ENCODE measurements at places on chromosomes 5 and 9.

DNA sequence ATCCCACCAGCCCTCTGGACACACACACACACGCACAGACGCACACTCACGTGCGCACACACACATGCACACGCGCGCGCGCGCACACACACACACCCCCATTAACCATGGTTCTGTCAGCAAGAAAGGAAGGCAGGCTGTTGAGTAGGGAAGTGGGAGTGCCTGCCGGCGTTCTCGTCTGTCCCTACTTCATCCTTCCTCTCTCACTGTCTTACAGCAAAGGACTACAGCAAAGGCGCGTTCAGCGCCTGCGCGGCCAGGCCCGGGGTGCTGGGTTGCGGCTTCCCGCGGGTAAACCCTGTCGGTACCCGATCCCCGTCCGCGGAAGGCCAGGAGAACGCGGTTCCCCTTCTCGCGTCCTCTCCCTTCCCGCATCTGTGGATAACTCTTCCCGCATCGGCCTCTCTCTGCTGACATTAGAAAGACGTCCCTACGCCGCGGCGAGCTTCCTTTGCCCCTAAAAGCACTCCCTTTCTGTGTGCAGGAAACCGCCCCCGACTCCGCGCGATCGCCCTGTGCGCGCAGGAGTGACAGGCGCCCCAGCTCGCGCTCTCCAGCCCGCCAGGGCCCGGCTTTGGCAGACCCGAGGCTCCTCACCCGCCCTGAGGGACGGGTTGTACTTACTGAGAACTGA, 219.2 kb downstream of the AGTPBP1 start:
- no peak for DNase-seq

DNA sequence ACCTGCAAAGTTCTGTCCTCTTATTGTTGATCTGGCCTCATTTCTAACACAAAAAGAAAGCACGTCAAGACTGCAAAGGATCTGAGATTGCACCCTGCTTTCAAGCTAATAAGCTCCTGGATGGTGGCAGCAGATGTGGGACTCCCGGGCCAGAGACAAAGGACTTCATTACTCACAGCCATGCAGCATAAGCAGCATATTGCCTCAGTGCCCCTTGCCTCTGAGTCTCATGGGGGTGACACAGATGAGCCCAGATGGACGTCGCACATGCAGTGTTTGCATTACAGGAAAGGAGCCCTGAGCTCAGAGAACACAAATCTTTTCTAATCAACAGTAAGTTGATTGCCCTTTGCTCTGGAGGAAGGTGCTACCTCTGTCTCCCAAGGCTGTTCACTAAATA, 105.0 kb downstream of the SLC28A3 start:
- DNase-seq: no peak

- no peak for DNase-seq
These were observed 14.5 kb downstream of the ABO start for GRCh38 chr9:133260334-133261102.

DNA sequence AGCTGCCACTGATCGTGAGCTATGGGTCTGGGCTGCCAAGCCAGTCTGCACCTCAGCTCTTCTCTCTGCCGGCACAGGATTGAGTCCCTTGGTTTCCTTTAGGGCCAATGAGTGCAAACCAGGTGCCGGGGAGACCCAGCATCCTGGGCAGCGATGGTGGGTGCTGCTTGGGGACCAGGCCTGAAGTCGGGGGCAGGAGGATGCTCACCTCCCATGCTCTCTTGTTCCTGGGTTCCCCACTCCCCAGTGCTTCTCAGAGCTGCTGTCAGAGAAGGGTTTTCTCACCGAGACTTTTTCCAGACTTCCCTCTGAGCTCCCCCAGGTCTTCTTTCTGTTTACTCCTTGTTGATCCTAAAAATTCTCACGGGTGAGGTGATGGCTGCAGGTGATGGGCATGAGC, 61.2 kb downstream of the IRX1 start:
- DNase-seq: no peak

GRCh38 chr9:107105784-107106183, 177.3 kb upstream of the RAD23B start:
- no peak for DNase-seq

DNA sequence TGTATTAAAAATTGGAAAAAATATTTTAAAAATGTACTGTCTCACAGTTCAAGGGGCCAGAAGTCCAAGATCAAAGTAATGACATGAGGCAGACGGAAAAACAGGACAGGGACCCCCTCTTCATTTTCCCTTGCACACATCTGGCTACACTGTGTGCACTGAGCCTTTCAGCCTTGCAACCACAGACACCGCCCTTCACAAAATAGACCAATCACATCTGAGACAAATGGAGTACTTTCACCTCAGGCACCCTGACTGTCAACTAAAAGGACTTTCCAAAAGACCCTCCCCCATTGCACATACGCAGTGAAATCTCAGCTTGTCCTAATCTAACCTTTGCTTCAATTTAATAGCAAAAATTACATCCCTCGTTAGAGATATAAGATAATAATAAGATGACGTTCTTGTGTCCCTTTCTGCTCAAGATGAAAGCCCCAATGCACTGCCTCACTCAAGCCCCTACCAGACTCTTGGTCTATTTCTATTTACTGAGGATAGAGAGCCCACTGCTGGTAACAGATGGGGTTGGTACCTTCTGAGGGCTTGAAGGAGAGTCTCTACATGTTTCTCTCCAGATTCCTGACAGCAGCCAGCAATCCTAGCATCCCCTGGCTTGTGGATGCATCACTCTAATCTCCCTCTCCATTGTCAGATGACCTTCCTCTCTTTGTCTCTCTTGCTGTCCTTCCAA, 514.8 kb upstream of the ADAMTS16 start:
- DNase-seq: no peak

DNA sequence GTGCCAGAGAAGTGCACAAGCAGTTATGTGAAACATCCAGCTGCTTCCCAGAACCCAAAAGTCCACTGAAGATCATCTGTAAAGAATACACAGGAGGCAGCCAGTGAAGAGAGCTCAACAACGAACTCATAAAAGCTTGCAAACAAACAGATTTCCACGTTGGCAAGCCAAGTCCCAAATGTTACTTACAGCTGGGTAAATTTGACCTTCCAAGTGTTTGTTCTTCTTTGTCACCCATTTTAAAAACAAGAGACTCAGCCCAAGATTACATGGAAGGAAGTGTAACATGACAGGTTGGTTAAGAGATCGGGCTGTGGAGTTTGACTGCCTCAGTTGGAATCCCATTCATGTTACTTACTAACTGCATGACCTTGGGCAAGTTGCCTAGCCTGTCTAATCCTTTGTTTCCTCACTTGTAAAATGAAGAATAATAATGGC, 174.9 kb upstream of the PAPPA start:
- DNase-seq: no peak

DNA sequence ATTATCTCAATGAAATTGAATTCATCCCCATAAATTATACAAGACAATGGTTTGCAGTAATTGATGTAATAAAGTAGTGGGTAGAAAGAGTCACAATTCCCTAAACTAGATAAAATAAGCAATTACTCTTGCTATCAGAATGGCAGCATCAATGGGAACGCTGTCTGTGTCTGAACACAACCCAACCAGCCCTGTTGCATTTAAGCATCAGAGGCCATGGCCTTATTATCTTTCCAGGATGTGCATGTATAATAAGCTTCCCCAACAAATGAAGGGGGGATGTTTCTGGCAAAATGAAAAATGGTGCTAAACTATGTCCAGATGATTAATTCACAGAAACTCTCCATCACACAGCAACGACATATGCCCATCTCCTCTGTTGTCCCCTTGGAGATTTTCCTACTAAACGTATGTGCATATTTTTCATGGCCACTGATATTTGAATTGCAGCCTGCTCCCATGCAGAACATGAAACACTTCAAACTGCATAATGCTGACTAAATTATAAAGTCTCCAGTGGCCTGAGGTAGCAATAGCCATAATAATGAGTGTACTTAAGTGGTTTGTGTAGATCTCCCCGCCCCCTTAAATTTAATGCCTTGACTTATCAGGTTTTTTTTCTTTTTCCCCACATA, 306.9 kb upstream of the ADAMTS16 start:
- DNase-seq: no peak

Data from T-helper 1 cell (primary cell).